Esophagus mucosa (tissue), 1 donor: ENCODE measurements at places on chromosomes 2 and 18.

GRCh38 chr2:168660870-168661862 lies 141.3 kb upstream of the NOSTRIN start:
- no peak for ATAC-seq

- no peak for ATAC-seq
Measured at GRCh38 chr2:227848146-227848545, 23.3 kb upstream of the DAW1 start.

GRCh38 chr2:160425434-160426151 lies 68.0 kb downstream of the RBMS1 start:
- ATAC-seq, result no peak

- ATAC-seq, result peak; percentile 62
Measured at GRCh38 chr2:95346231-95346737, 49.1 kb downstream of the KCNIP3 start.

DNA sequence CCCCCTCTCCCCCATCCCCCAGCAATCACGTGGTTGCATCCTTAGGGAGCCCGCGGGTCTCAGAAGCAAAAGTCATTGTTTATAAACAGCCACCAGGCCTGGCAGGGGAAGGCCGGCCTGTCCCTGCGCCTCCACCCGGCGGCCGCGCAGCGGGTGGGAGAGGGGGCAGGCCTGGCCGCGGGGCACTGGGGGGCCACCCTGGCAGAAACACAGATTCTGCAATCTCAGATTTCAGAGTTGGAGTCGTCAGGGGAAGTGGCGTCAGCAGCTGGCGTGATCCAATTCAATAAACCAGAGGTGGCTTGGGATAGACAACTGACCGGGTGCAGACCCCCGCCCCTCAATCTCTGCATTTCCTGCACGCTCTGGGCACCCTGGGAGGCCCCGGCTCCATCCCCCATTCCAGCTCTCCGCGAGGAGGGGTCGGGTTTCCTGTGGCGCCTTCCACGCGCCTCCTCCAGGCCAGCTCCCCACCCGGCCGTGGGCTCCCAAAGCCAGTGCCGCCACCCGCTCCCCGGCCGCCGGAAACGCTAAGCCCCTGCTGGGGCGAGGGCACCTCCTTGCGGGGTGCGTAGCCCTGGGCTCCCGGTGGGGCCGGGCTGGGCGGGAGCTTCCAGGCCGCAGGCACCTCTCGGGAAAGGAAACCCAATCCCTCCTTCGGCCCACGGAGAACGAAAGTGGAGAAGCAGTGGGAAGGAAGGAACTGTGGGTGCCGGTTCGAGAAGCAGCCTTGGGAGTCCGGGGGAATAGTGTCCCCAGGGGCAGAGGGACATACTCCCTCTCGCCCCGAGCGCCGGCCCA lies 1.1 kb downstream of the BIN1 start:
- no peak for ATAC-seq

- ATAC-seq, result no peak
Measured at GRCh38 chr2:85236084-85236483, 91.7 kb downstream of the TGOLN2 start.

GRCh38 chr2:230877116-230877758 lies 12.5 kb downstream of the ITM2C start:
- no peak for ATAC-seq

- ATAC-seq, result no peak
Measured at GRCh38 chr18:49967171-49967570, 153.8 kb upstream of the ACAA2 start.

- peak; percentile 90 for ATAC-seq
Measured at GRCh38 chr2:111168528-111169239, 48.0 kb downstream of the BCL2L11 start.

DNA sequence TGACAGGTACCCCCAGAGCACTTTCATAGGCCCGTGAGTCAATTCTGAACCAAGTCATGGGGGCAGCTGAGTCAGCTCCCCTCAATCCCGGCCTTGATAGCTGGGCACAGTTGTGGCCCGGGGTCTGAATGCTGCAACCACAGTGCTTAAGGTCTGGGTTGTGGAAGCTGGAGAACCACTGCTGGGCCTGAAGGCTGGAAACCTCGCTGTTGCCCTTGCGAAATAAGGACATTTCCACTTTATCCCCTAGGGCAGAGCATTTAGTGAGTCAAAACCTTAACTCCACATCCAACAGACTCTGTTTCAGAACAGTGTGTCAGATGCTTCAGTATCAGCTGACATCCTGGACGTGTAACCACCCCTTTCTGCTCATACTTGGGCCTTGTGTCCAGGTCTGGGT lies 58.6 kb downstream of the SP110 start:
- ATAC-seq, result no peak

DNA sequence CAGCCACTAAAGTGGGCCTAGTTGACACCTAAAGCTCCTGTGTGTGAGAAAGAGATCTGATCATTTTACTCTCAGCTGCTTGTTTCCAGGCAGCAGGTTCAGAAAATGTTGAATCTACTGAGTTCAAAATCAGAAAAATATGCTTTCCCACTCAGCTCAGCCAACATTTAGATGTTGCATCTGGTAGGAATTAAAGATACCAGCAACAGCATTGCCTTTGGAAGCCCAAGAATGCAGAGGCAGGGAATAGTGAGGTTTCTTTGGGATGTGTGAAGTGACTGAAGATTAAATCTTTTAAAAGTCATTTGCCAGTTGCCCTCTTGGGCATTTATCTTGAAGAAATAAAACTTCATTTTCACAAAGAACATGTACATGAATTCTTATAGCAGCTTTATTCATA lies 33.9 kb upstream of the DOCK10 start:
- no peak for ATAC-seq

- ATAC-seq, result no peak
Measured at GRCh38 chr2:238899386-238899785, 51.5 kb downstream of the TWIST2 start.

DNA sequence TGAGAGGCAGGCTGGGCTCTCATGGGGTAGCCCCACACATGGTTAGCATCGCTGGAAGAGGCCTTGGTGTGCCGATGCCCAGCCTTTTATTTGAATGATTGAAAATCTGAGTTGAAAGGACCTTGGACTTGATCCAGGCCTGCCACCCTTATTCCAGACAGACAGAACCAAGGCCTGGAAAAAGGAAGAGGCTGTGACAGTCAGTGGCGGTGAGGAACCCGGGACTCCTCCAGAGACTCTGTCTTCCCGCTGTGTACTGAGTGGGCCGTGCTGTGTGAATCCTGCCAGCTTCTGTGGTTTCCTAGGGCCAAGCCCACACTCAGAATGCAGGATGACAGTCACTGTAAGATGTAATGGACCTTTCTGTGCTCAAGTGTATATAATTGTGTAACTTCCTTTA lies 218.5 kb downstream of the LDLRAD4 start:
- ATAC-seq, result no peak

DNA sequence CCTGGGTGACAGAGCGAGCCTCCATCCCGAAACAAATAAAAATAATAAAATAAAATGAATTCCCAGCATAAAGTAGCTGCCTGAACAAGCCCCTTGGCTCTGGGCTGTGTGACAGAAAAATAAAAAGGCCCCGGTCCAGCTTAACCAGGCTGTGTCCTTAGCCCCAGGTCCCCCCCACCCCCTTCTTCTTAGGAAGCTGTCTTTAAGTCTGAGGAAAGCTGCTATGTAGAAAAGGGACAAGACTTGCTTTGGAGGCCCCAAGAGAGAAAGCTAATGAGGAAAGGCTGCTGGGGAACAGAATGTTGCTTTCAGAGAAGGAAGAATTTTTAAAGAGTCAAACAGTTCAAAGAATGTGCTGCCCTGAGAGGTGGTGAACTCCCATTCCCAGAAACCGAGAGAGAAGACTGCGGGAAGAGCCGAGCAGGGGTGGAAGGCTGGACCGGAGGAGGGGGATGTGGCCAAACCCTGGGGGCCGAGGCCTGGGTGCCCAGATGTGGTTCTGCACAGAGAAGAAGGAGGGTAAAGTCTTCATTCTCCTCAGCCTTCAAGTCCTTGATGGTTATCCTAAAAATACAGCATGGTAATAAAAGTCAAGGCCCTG lies 61.9 kb downstream of the CENPO start:
- no peak for ATAC-seq

DNA sequence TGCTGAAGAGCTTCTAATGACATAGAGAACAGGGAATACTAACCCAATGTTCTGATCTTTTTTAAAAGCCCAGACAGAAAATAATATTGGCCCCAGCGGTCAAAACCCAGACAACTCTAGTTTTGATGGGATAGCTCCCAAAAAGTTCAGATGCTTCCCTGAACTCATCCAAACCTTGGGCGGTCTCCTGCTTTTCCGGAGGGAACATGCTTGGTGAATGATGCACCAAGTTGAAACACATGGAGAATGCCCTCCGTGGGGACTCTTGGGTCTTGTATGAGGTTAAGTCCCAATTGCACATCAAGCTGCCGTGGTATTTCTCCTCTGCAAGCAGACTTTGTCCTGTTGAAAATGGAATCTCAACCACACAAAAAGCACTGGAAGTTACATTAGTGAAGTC lies 120.7 kb upstream of the CTAGE1 start:
- ATAC-seq, result no peak
